ENCODE measurements at places on chromosomes 7 and 10. TPM values are rescaled to one million over a fixed set of nuclear protein-coding genes. Genes with fewer than 3 reads are reported as not detected.

Gene BBS9
- total RNA-seq: 14.4 TPM

Gene ASIC3
- 7.6 TPM for total RNA-seq

Gene CYP3A5
- total RNA-seq: 0.41 TPM

Gene STEAP2
- total RNA-seq: not detected

- DNase-seq: no peak
Observed at GRCh38 chr7:157484411-157485081, 147.7 kb downstream of the DNAJB6 start.

DNA sequence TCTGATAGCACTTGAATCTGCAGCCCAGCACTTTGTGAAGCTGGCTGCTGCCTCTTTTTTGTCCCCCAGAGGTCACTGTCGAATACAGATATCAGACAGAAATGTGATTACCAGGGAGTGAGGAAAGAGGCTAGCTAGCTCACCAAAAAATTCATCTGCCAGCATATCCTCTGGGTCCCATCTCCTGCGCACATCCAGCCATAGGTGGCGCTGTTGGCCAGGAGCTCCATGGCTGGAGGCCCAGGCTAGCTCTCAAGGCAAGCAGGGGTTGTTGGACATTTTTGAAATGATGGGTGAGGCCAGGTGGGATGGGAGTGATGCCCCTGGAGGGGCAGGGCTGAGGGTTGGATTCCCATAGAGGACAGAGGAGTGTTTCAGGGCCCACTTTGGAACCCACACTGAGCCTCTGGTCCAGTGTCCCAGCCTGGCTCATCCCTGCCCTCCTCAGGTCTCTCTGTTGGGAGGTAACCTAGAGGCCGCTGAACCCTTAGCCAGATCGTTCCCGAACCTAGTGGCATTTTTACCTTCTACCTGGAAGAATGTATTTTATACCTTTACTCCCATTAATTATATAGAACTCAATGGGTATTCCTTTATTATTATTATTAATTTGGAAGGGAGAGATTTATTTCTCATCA lies 14.8 kb downstream of the DPCD start:
- peak; percentile 74 for DNase-seq

GRCh38 chr10:35244549-35244948 lies 91.8 kb upstream of the CCNY start:
- no peak for DNase-seq

DNA sequence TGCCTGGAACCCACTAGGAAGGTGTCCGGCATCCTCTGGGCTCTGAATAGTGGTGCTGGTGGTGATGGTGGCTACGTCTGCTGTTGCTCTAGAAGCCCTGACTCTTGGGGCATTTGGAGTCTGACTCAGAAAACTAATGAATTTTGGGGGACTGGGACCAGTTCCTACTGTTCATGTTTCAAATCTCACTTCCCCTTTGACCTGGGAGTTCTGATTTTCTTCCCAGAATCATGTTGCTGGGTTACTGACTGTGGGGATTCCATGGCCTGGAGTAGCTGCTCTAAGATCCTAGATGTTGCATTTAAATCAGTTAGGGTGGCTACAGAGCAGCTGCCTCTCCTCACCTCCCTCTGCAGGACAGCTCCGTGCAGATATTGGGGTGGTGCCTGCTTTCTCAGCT lies 3.2 kb downstream of the TSPAN33 start:
- DNase-seq: no peak

- no peak for DNase-seq
Observed at GRCh38 chr10:17125206-17125893, 4.3 kb downstream of the CUBN start.

DNA sequence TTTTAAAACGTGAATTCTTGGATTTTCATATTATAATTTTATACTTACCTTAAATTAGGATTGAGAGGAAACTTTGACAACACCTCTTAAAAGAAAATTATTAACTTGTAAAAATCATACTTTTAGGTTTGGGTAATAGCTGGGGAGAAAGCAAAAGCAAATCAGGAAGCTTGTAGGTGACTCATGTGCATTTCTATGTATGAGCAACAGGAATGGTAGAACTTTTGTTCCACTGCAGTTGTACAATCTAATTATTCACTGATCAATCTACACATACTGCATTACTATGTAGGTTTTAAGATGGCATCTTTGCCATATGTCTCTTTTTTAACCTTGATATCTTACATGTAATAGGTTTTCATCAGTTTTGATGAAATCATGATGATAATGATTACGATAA lies 223.2 kb downstream of the PRKG1 start:
- DNase-seq: no peak

DNA sequence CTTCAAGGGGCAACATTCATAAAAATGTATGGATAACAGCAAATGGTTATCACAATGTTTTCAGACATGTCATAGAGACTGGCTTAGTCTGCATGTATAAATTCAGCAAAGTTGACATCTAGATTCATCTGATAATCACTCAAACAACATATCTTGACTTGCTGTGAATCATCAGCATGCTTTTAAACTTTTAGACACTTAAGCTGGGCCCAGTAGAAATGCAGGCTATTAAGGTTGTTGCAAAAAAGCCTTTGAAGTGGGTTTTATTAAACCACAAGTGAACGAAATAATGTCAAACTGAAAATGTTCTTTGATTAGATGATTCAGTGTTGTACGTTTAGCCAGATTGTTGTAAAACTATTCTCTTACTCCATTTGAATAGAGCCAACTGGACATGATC lies 759.6 kb downstream of the NXPH1 start:
- DNase-seq: no peak

DNA sequence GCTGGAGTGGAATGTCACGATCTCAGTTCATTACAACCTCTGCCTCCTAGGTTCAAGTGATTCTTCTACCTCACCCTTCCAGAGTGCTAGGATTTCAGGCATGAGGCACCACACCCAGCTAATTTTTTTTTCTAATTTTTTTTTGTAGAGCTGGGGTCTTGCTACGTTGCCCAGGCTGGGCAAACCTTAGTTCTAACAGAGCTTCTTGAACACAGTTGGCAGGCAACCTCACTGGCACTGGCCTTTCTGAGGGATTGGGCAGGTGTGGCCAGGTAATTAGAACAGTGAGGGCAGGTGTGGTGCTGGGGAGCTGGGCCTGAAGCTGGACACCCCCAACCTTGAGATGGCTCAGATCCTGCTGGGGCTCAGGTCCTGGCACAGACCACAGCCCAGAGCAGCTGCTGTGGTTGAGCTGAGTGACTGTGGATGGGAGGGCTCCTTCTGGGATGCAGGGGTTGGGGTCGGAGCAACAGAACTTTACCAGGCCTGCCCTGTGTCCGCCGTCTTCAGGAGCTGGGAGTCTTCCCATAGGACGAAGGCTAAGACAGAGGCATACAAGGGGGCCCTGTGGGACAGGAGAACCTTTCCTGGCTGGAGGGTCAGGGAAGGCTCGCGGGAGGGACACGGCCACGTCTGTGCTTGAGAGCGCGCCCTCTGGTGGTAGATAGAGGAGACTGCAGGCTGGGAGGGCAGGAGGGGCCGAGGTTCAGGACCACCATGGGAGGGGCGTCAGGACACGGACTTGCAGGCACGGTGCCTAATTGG lies 48.2 kb downstream of the COL26A1 start:
- peak; percentile 56 for DNase-seq
